ENCODE measurements at places on chromosomes 5 and 9.

- DNase-seq = peak; percentile 10
Measured at GRCh38 chr9:136787690-136788400, 3.3 kb upstream of the TMEM141 start.

GRCh38 chr9:27094640-27095298 is 14.3 kb upstream of the TEK start:
- peak; percentile 11 for DNase-seq

DNA sequence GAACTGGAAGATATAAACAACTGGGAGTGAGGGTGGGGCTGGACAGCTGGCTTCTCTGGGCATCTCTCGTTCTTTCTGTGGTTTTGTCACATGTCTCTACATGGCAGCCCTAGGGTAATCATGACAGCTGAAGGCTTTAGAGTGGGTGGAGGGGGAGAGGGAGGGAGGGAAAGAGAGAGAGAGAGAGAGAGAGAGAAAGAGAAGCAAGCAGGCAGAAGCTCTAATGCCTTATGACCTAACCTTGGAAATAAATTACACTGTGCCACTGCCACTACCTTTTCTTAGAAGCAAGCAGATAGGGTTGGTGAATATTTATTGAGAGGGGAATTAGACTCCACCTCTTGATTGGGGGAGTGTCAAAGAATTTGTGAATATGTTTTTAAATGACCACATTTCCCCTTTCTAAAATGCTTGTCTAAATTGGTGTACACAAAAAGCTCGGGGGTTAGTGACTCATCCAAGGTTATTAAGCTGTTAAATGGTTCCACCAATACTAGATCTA is 2.6 kb upstream of the DAPK1 start:
- DNase-seq = no peak

- DNase-seq = no peak
Measured at GRCh38 chr5:36392818-36393217, 91.1 kb upstream of the RANBP3L start.

- DNase-seq = peak; percentile 70
Measured at GRCh38 chr5:140966293-140967225, at the start of gene PCDHAC2. Gene PCDHAC2 (plus strand): TSS chr5:140966476. CDS start chr5:140966767, 291 bp downstream.

DNA sequence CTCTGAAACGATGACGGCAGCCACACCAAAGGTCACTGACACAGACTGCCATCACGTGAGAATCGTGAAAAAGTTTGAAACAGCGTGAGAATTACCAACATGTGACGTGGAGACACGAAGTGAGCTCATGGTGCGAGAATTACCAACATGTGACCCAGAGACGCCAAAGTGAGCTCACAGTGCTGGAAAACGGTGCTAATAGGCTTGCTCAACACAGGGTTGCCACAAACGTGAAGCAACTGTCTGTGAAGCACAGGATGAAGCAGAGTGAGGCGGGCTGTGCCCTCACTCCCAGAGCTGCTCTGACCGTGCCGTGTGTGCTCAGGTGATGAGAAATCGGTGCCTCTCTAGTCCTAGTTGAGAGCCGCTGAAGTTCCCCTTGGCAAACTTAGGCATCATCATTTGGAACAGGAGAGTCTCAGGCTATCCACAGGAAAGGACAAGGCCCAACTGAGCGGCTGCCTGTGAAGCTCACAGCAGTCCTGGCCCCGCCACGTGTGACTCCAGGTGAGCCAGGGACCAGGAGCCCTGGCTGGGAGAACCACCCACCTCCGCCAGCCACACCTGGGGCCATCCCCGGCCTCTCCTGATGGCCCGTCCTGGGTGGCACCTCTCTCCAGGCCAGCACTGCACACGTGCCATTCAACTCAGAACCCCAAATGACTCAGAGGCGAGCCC is 29.8 kb upstream of the SLC6A3 start:
- no peak for DNase-seq

DNA sequence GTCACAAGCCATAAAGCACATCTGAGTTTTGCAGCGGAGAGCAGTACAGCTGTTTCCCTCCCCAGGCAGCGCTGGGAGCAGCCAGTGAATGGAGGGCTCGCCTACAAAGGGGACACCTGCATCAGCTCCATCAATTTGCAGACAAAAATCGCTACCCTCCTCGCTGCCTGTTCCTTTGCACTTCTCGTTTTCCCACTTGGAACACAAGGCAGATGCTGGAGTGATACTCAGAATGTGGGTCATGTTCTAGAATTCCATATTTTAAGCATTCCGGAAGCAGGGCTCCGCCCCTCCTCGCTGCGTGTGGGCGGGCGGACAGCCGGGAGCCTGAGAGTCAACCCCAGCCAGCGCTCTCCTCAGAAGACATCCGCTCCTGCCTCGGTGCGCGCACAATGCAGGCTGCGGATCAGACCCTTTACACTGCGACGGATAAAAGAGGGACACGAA is 92.1 kb downstream of the LMNB1 start:
- no peak for DNase-seq

DNA sequence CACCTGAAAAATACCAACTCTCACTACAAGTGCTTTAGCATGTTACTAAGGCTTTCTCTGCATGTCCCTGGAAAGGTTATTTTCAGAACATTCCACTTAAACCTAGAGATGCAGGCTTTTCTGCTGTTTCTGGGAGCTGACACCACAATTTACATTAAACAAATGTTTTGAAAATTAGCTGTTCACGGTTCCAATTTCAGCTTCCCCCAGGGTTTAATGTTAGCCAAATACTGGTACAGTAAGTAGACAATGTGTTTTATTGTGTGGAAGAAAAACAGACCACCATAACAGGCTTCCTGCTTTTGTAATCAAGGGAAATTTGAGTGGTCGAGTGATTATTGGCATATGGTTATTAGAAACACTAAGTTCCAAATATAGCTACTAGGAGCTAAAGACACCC is 32.0 kb downstream of the MACROH2A1 start:
- DNase-seq = no peak

DNA sequence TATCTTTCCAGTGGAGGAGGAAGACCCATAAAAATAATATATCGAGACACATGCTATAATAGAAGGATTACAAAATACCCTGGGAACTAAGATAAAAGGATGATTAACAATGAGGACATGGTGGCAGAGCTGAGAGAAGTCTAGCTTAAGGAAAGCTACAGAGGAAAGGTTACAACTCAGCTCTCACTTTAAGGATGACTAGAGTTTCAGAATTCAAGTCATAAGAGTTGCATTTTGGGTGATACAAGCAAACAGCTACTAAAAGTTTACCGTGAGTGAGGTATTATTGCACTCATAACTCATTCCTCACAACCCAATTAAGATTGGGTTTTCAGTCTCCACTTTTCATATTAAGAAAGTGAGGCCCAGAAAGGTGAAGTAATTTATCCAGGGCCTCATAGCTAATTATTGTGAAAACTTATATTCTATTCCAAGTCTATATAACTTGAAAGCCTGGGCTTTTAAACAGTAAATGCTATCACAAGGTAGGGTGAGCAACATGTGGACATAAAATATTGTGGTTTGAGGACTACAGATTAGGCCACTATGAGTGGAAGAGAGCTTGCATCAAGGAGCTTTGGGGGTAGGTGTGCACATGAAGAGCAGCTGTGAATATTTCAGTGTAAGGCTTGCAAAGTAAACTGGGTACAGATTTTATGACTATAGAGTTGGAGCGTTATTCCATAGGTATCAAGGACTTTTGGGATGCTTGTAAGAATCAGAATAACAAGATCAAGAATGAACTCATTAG is 28.0 kb downstream of the JAKMIP2 start:
- no peak for DNase-seq

DNA sequence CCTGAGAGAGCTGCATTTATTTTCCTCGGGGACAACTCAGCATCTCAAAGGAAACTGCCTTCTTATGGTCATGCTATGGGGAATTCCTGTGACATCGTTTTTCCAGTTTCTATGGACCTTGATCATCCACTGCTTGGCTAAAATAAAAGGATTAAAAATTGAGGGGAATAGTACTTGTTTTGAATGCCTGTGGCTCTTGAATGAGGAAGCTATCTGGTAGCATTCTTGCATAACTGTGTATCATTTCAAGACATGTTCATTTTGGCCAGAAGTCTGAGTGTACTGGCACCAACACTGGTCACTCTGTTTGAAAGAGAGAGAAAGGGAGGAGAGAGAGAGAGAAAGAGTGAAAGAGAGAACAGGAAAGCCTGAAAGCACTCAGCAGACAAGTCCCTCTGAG is 116.7 kb downstream of the DOCK2 start:
- no peak for DNase-seq

DNA sequence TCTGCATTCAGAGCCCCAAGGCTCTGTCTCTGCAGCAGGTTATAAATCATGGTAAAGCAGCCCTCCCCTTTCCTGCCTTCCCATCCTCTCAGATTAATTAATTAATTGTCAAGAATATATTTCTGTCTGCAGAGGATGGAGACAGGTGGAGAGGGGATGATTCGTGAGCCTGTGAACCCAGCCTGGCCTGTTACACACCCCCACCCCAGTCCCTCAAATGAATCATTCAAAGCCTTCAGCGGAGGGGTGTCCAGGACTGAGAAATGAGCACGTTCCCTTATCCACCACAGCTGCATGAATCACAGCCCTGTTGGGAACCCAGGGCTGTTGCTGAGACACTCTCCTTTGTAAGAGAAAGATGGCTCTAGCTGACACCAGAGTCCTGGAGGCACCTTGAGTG is 56.0 kb downstream of the NIPAL4 start:
- DNase-seq = peak; percentile 91

DNA sequence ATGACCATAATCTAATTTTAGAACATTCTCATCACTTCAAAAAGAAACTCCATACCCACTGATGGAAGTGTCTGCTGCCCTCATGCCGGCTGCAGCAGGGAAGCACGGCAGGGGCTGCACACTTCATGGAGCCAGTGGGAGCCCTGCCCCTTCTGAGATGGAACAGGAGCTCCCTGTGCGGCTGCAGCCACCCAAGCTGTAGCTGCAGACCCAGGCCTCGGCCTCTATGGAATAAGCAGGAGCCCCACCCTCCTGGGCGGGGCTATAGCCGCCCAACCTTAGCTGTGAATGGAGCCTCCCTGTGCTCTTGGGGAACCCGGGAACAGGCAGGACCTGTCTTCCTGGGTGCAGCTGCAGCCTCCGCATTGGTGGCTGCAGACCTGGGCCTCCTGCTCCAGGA is 128.5 kb downstream of the NUDT12 start:
- DNase-seq = no peak

DNA sequence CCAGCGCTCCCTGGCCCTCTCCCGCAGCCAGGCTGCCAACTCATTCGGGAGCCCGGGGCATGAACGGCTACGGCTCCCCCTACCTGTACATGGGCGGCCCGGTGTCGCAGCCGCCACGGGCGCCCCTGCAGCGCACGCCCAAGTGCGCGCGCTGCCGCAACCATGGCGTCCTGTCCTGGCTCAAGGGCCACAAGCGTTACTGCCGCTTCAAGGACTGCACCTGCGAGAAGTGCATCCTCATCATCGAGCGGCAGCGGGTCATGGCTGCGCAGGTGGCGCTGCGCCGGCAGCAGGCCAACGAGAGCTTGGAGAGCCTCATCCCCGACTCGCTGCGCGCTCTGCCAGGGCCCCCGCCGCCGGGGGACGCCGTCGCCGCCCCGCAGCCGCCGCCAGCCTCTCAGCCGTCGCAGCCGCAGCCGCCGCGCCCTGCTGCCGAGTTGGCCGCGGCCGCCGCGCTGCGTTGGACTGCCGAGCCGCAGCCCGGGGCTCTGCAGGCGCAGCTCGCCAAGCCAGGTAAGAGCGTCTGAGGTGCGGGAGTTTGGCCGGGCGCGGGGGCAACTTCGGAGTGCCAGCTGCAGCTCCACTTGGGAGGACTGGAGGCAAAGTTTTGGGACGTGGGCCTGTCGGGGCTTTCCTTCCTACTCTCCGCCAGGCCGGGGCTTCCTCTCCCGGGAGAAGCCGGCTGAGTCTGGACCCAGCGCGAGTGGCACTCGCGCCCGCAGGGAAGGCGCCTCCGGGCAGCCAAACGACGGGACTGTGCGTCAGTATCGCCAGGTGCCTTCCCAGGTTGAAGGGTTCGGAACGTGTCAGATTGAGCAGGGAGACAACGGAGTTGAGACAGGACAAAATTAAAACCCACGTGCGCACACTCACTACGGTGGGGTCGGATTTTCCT is 735 bp downstream of the DMRT3 start:
- DNase-seq = peak; percentile 22

- no peak for DNase-seq
Measured at GRCh38 chr5:128192368-128192767, 108.8 kb downstream of the SLC12A2 start.

DNA sequence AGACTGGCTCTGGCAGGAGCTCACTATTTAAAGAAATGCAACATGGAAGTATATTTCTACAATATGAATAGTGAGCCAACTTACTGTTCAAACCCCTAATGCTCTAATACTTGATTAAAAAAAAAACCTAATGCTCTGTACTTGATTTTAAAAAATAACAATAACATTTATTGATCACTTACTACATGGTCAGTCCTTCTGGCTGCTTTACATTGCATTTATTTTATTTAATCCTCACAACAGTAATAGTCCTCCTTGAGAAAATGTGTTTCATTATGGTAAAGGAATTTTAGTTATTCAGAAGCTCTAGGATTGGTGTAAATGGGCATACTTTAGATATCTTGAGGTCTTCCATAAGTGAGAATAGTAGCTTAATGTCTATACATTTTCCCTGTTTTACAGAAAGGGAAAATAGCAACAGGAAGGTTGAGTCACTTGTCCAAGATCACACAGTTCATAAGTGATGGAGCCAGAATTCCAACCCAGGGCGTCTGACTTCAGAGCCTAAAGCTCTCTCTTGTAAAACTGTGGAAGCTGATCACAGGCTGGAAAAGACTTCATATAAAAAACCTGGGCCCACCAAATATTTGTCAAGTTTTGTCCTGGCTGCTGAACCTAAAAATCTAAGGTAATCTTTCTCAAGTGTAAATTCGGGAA is 1.0 kb downstream of the STARD4 start:
- DNase-seq = no peak

- DNase-seq = no peak
Measured at GRCh38 chr5:122629121-122629677, 145.7 kb upstream of the SNX2 start.

- DNase-seq = no peak
Measured at GRCh38 chr5:1186351-1187233, 14.8 kb upstream of the SLC6A19 start.

DNA sequence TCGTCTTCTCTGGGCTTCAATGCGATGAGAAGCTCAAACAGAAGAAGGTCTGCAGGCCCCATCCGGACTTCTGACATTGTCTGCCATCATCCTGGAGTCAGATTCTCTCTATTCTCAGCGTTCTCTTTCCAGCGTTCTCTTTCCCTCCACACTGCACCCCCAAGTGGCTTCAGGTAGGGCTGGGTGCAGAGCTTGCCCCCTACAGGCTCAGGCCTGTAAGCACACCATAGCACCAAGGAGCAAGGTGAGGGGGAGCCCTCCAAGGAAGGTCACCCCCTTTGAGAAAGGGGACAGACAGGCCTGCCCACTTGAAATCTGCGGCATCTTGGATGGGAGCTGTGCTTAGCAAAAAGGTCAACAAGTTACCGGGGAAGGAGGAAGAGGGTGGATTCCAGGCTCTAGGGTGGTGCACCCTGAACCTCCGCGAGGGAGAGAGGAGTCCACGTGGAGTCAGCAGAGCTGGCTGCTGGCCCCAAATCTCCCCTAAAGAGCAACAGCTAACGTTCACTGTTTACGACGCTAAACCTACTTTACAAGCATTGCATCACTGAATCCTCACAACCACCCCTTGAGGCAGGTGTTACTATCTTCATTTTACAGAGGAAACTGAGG is 27.5 kb downstream of the GPX3 start:
- no peak for DNase-seq

GRCh38 chr9:1173211-1173610 is 123.1 kb downstream of the DMRT2 start:
- DNase-seq = peak; percentile 17

- no peak for DNase-seq
Measured at GRCh38 chr5:10323588-10324488, 16.1 kb upstream of the CMBL start.
